ENCODE measurements at places on chromosomes 16 and 17.
A peak's percentile ranks its signal among the peaks of the same experiment; 100 is the strongest.

GRCh38 chr17:51740531-51740930 is 418.0 kb downstream of the CA10 start:
- no peak for DNase-seq

- peak; percentile 91 for DNase-seq
Observed at GRCh38 chr17:52147872-52148271, 10.6 kb downstream of the CA10 start.

DNA sequence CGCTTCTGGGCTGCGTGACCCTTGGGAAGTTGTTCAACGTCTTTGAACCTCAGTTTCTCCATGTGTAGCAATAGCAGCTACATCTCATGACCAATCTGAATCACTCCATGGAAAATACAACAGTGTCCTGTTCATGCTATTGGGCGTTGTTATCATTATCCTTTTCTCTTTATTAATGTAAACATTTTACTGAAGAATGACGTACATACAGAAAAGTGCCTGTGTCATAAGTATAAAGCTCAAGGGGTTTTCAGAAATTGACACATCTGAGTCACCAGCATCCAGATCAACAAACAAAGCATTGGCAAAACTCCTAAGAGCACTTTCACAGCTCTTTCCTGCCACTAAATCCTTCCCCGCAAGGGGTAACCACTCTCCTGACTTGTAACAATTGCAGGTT is 438.4 kb downstream of the XYLT1 start:
- DNase-seq, result no peak

- no peak for DNase-seq
Observed at GRCh38 chr17:31211352-31212012, 85.6 kb downstream of the OMG start.

- no peak for DNase-seq
Observed at GRCh38 chr17:42167807-42168206, 13.0 kb upstream of the RAB5C start.

GRCh38 chr17:6480303-6480675 is 36.0 kb downstream of the PIMREG start:
- DNase-seq, result no peak

DNA sequence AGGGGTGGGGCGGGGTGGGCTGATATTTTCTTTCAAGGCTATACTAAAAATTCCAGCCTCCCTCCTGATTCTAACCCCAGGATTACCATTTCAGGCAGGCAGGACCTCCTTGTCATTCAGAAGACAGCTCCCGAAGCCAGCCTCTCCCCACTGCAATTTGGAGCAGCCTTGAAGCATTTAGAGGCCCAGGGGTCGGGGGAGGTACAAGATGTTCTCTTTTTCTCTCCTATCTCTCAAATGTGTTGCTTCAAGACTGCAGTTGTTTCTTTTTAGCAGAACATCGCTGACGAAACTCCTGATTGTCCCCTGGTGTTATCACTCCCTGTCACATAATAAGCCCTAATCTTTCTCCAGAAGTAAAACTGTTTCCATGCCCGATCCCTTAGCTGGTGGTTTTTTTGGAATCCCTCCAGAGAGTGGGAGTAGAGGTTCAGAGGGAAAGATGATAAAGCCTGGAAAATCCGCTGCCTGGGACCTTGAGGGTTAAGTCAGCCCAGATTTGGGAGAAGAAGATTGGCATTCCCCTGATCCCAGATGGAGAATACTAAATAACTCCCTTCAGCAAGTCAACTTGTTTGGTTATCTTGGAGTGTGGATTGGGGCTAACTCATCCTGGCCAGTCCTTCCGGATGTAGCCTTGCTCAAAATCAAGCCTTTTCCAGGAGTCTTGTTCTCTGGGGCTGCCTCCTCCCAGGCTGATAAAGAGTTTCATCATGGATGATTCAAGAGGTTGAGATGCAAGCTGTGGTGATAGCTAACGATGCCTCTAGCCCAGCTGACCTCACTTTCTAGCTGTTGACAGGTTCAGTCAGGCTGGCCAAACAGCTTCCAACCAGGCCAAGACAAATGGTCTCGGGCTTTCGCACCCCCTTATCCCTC is 71.3 kb downstream of the SOX9 start:
- no peak for DNase-seq

DNA sequence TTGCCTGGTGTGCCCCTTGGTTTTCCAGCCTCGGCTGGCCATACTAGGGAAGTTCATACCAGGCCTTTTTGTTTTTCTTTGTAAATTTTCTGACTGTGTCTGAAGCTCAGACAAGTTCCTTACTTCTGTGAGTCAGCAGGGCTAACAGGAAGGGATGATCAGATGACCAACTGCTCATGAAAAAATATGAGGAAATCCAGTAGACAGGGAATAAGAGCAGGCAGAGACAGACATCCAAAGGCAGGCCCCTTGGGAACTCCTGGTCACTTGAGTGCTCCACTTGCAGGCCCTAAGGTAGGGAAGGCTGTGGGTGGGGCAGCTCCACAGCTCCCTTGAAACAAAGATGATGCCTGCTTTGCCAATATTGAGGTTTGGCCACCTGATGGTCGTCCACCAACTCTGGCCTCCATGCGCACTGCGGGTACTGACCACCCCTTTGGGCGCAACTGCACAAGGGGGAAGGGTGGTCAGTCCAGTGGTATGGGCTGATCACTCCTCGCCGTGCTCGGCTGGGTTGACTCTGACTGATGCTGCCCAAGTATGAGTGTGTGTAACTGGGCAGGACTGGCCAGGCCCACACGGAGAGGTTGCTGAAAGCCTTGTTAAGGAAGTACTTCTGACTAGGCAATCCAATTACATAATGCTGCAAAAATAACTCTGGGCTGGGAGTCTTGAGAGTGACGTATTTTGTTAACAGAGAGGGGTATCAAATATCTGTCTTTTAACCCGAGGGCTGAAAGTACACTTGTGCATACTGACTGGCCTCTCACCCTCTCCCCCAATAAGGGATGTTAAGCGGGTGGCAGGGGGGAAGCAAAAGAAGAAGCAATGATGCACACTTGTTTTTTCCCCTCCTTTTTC is 20.8 kb upstream of the ZFHX3 start:
- DNase-seq, result no peak

DNA sequence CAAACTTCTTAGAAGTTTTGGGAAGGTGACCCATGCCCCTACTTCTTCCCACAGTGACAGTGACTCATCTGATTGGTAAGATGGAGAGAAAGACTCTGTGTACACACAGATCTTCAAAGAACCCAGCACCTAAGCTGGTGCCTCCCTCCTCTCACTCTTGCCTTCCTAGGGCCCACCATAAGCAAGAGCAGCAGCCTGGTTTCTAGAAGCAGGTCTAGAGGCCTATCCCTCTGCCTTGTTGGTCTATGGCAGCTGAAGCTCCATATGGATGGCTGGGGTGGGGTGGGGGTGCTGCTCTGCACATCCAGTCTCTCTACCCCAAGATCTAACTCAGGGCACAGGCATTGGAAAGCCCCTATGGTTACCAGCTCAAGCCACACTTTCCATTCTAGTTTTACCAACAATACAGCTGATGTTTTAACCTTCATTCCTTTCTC is 47.5 kb downstream of the STAT3 start:
- peak; percentile 11 for DNase-seq

DNA sequence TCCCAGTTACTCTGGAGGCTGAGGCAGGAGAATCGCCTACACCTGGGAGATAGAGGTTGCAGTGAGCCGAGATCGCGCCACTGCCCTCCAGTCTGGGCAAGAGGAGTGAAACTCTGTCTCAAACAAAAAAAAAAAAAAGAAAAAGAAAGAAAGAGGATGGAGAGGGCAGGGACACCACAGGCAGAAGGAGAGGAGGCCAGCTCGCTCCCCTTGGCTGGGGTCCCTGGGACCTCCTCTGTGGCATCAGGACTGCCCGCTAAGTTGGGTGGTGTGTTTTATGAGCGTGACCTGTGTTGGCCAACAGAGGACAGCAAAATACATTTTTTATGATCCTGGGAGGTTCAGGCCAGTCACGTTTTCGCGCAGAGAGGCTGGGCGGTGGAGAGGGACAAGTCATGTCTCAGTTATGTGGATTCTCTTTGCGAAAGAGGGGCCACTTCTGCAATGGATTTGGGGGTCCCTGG is 229.6 kb downstream of the MRTFB start:
- DNase-seq, result peak; percentile 86

DNA sequence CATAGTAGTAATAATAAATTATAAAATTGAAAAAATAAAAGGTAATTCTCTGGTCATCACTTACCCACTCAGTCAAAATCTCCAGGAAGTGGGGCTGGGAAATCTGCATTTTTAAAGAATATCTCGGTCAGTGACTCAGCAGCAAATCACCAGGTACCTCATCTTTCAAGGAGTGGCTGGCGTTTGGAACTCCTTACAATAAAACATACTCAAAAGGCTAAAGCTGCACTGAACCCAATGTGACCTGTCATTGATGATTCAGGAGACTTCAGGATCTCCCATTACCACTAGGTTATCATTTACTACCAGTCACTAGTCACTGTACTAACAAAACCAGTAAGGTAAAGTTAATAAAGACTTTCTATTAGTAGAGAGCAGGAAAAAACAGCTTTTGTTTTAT is 21.5 kb upstream of the RFFL start:
- DNase-seq, result no peak
